ENCODE measurements at places on chromosomes 3 and 15.

- peak; percentile 70 for DNase-seq
Observed at GRCh38 chr3:109275702-109276293, 40.5 kb downstream of the DPPA2 start.

DNA sequence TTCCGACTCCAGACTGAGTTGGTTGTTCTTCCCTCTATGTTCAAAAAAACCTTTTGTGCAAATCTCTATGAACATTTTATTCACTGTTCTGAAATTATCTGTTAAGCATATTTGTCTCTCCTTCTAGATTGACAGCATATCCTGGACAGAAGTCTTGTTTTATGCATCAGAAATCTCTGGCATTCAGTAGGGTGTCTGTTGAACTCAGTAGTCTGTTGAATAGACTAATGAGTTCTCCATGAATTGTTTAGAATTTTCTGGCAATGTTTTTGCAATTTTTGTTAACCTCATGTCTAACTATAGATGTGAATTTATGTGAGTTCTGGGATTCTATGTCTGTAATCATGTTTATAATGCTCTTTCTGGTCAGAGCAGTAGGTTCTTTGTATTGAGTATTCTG is 222.5 kb upstream of the KCNMB2 start:
- DNase-seq: no peak

GRCh38 chr3:65758876-65759598 is 279.7 kb downstream of the MAGI1 start:
- DNase-seq: no peak

DNA sequence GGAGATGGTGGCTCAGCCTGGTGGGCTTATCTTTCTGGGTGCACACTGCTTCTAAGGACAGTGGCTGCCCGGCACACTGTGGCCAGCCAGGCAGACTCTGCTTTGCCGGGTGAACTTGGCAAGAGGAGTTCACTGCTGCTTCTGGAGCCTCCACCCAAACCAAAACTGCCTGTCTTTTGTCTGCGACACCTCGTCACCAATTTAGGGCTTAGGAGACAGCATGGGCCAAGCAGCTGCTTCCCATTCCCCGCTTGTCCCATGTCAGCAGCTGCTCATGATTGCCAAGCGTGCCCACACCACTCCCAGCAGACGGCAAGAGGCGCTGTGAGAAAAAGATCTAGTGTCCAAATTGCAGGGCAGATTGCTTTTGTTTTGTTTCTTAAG is 57.3 kb downstream of the LSM3 start:
- peak; percentile 28 for DNase-seq

GRCh38 chr3:34178415-34178814 is 380.0 kb downstream of the PDCD6IP start:
- DNase-seq: no peak

GRCh38 chr3:82353306-82354171 is 592.1 kb upstream of the GBE1 start:
- DNase-seq: no peak

GRCh38 chr3:64316971-64317370 is 91.7 kb upstream of the PRICKLE2 start:
- no peak for DNase-seq

DNA sequence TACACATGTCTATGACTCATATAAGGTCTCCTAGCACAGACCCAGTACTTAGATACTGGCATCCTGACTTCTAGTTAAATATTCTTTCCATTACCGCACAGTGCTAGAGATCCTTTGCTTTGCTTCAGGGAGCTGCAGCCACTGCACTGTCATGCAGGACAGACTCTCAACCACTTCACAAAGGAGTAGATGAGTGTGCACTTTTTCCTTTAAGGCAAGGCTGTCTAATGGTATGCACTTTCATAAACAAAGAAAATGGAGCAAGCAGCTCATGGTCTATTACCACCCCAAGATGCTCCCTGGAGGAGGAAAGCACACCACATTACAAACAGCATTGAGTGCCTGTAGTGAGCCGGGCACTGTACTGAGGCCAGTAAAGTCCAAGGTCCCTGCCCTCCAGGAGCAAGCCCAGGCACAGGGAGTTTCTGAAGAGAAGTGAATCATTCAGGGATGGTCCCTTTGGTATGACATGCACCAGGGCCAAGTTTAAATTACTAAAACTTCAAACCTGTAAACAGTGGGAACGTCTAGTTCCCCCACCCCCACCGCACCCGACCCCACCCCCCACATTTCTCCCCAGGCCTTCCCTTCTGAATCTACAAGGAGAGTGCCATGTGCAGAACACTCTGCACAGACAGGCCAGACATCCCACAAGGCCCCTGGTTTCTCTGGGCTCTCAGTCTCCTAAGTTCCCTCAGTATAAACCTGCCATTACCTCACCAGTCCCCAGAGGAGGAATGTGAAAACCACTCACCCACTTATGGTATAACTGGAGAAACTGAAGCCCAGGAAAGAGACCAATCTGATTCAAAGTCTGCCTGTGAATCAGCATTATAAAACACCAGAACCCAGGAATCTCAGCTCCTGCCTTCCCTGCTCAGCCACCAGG is 107.8 kb upstream of the BCL6 start:
- DNase-seq: no peak

DNA sequence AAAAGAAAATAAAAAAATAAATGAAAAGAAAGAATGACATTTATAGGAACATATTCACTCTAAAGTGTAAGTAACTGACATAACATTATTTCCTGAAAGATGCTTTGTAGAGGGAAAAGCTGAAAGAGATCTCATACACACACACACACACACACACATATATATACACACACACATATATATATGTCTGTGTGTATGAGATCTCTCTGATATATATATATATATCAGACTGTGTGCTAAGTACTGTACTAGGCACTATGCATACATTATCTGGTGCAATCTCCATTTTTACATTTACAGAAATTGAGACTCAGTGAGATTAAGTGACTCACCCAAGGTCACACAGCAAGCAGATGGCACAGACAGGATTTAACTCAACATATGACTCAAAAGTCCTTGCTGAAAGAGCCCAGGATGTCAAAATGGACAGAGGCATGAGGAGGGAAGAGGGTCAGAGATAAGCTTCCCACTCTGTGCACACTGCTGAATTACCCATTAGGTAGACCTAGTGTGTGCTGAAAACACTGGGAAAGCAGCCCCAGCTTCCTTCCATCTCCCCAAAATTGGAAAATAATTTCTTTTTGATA is 15.0 kb downstream of the BHLHE40 start:
- no peak for DNase-seq

- DNase-seq: peak; percentile 64
Observed at GRCh38 chr15:85831415-85832113, 36.8 kb upstream of the KLHL25 start.

DNA sequence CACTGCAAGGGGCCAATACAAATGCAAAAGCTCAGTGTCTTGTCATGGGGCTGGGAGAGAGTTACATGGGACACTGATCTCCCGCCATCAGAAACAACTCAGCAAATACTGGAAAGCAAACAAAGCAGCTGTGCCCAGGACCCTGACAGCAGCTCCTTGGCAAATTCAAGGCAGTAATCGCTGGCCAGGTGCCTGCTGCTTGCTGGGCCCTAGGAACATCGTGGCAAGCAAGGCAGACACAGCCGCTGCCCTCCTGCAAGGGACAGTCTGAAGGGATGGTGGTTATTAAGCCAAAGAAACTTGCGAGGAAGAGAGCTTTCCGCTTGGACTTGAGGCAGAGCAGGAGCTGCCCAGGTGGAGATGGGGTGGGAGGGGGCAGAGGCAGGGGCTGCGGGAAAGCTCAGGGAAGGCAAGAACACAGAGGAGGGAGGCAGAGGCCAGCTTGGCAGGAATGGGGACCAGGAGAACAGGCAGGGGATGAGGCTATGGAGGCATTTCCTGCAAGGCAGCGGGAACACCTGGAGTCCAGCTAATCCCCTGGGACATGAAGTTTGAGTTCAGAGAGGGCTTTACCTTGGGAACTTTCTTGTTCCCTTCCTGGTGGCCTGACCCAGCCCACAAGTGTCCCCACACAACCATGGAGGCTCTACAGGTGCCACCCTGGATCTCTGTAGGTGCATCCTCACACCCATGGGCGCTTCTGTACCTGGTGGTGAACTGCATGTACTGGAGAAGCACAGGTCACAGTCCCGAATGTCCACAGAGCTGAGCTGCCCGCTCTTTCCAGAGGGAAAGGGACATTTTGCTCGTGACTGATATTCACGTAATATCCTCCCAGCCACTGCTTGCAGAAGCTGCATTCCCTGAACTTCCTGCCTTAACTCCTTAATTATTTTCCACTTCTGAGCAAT is 78.7 kb upstream of the ATP2B2 start:
- no peak for DNase-seq

DNA sequence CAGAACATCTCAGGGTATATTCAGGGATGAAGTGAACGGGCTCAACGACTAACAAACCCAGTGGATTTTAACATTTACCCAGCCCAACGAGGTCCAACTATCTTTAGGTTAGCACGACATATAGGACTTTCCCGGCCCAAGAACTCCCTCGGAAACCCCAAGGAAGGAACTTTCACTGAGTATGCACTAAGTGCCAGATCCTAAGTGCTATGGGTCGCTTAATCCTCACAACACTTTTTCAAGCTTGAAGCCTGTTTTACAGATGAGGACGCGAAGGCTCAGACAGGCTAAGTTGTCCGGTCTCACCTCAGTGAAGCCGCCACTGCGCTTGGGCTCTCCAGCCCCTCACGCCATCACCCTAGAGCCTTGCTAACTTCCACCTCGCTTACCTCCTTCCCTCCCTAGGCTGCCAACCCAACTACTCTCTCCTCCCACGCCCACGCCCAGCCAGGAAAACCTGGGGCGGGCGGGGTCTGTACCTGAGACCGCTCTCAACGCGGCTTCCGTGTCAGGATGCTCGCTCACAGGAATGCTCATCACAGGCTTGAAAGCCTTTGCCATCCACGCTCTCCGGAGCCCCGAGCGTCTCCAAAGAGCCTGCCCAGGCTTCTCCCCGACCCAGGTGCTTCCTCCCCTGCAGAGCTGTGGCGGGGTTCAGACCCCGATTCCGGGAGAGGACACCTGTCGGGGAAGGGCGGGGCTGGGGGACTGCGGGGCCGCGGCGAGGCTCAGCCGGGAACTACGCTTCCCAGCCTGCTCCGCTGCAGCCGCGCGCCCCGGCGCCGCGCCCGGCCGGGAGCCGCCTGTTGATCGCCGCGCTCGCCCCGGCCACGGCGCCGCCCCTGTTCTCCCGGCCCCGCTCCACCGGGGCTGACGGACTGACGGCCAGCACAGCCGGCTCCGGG is at the start of gene TMOD2:
Gene TMOD2, plus strand, starts transcription at position 806 of the 905 bp plus-strand sequence. CDS start 14,845 bp downstream, outside the sequence.
- DNase-seq: no peak

DNA sequence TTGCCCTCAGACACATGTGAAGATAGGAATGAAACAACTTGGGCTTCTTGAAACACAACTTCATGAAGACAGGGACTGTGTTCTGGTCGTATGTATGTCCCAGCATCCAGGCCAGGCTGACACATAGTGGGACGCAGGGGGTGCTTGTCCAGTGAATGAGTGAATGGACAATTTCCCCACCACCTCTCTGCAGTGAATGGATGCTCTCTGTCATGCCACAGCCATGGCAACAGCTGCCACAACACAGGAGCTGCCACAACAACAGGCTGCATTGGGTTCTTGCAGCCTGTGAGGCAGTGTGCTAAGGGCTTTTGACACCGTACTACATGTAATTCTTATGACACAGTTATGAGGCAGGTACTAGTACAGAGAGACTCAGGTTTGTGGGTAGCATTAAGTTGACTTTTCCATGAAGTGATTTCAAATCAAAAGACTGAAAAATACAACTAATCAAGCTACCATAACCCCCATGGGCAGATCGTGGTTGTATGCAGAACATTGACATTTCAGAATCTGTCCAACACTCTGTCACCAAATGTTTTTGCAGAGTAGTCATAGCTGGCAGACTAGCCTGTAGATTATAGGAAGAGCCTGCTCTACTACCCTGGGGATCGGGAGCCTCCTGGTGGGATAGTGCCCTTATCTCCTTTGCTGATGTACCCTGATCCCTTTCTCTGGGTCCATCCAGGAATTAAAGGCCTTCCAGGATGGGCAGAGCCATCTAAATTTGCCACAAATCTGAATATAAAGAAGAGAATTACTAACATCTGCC is 40.8 kb downstream of the CLSTN2 start:
- no peak for DNase-seq

GRCh38 chr3:124664804-124665203 is 65.4 kb upstream of the UMPS start:
- no peak for DNase-seq

DNA sequence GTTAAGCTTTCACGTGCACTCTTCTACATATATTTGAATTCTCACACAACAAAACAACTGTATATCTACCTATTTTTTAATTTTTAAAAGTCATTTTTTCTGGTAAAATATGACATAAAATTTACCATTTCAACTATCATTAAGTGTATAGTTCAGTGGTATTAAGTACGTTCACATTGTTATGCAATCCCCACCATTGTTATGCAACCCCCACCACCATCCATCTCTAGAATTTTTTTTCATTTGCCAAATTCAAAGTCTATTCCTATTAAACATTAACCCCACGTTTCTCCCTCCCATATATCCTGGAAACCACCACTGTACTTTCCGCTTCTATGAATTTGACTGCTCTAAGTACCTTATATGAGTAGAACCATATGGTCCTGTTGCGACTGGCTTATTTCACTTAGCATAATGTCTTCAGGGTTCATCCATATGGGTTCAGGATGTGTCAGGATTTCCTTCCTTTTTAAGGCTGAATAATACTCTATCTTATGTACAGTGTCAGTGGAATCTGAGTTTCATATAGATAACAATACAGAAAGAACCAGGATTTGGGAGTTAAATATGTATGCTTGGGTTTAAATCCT is 279.2 kb downstream of the DOCK3 start:
- DNase-seq: peak; percentile 21

GRCh38 chr15:60886680-60887079 is 342.4 kb downstream of the RORA start:
- no peak for DNase-seq

DNA sequence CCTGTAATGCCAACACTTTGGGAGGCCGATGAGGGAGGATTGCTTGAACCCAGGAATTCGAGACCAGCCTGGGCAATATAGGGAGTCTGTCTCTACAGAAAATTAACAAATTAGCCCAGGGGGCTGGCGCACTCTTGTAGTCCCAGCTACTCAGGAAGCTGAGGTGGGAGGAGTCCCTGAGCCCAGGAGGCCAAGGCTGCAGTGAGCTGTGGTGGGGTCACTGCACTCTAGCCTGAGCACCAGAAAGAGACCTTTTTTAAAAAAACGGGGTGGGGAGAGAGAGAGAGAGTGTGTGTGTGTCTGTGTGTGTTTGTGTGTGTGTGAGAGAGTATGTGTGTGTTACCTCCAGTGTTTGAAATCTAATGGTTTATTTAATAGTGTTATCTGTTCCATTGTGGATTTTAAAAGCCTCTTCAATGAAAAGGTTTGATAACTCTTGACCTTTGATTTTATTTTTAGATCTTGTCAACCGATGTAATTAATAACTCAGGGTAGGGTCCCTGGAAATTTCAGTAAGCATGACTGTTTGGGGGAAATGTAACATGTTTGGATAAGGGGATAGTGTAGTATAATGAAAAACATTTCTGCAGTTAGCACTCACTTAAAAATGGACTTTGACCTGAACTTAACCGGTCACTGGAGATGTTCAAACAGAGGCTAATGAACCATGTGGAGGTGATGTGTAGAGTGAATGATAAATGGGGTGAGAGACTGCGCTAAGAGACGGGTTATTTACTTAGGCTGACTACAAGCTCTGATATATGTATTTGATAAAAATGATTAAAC is 29.7 kb downstream of the LRCH3 start:
- DNase-seq: no peak

- no peak for DNase-seq
Observed at GRCh38 chr3:181703601-181704420, 7.9 kb upstream of the SOX2 start.
